ENCODE measurements at places on chromosomes 6 and 20.

- no peak for DNase-seq
Measured at GRCh38 chr6:36897609-36898008, 11.9 kb downstream of the C6orf89 start.

DNA sequence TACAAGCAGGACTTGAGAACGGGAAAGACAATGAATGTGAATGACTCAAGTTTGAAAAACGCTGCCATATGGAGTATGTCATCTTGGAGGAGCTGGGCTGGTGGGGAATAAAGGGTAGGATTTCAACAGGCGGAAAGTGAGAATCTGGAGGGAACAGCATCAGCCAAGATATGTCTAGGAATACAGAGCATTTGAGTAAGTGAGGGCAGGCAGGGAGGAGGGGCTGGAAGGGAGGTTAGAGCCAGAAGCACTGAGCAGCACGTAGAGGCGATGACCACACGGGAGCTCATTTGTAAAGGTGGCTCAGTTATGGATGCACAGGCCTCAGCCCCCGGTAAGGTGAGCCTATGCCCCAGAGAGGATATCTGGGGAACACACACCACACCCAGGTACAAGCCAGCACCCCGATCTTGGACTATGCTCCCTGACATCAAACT lies 115.1 kb downstream of the ZMYND8 start:
- no peak for DNase-seq

- DNase-seq: no peak
Measured at GRCh38 chr6:155213611-155214372, 50.0 kb upstream of the CLDN20 start.

- DNase-seq: no peak
Measured at GRCh38 chr20:19412254-19412653, 199.8 kb downstream of the SLC24A3 start.

DNA sequence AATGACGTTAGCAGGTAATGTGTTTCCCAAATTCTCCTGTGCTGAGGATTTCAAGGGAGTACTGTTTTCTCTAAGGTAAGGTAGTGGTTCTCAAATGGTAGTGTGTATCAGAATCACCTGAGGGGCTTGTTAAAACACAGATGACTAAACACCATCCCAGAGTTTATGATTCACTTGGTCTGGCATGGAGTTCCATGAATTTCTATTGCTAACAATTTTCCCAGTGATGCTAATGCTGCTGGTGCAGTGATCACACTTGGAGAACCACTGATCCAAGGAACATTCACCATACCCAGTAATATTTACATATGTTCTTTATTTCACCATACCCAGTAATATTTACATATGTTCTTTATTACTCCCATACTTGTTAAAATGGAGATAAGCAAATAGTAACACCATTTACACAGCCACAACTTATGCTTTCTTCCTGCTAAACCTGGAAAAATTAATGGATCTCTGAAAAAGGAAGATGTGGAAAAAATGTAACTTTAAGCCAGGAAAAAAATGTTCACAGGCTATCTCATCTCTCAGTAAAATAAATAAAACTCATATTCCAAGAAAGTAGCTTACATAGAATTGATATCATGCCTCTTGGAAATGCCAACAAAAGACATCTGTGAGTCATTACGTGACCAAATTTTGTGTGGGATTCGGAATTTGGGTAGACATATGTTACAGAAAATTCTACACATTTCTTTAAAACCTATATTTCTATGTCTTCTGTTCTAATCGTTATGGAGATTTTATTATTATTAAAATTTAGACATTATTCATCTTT lies 129.5 kb downstream of the MMUT start:
- no peak for DNase-seq

Measured in CD8-positive, alpha-beta T cell (primary cell).